ENCODE measurements at places on chromosomes 11 and 22.

- DNase-seq = no peak
These were observed 404 bp upstream of the RELT start for GRCh38 chr11:73375830-73376159.

DNA sequence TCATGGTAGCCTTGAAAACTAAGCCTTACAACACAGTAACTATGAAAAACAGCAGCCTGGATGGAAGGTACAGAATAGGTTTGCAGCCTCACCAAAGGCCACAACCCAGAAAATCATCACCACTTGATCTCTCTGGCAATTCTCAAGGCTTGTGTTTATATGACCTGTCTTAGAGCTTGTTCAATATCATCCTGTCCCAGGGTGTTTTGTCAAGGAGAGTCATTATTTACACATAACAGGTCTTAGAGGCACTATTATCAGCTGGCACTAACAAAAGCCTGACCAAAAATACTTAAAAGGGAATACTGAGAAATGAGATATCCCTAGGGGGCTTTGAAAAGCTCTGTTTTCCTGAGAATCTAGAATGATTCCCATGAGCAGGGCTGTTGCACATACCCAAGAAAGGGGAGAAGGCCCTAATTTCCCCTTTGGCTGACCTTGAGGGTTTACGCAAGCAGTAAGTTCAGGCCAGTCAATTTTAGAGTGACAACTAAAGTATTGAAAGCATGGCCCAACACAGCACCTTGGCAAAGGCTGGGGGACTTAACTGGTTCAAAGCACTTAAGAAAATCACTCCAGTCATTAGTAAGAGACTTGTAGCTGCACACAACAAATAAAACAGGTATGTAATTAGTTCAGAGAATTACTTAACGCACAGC, 7.9 kb downstream of the SC5D start:
- DNase-seq = no peak

GRCh38 chr22:48799227-48799970, 1028.3 kb downstream of the BRD1 start:
- no peak for DNase-seq

DNA sequence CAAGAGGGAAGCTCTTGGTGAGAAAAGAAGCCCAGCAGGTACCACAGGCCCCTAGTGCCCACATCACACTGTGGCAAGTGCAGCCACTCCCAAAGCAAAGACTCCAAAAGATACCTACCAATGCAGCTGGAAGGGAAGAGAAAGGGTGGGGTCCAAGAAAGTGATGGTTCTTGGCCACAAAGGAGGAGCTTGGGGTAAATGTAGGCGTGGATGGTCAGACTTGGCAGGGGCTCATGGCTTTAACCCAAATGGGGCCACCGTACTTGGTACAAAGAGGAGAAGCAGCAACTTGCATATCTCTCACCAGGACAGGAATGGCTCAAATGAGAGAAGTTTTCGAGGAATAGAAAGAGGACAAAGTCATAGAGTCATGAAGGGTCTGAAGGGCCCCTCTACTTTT, 4.8 kb downstream of the MAP3K11 start:
- DNase-seq = no peak

- DNase-seq = no peak
These were observed 98.8 kb upstream of the CD82 start for GRCh38 chr11:44466531-44467205.

DNA sequence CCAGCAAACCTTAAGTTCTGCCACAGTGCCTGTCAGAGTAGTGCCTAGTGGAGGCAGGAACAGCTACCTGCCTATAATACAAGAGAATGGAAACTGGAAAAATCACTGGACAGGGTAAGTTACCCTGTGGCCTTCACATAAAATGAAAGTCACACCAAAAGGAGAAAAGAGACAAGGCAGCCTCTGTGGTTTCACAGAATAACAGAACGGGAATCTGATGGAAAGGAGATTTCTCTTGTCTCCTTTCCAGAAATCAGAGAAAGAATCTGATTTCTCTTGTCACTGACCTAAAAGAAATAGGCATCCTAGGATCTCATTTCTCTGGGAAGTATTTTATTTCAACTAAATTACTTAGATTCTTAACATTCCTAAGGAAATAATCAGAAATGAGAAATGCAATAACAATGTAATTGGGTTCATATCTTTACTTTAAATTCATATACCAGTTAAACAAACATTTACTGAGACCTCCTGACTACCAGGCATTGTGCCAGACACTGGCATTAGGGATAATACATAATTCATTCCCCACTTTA, 41.6 kb downstream of the PRCP start:
- no peak for DNase-seq

DNA sequence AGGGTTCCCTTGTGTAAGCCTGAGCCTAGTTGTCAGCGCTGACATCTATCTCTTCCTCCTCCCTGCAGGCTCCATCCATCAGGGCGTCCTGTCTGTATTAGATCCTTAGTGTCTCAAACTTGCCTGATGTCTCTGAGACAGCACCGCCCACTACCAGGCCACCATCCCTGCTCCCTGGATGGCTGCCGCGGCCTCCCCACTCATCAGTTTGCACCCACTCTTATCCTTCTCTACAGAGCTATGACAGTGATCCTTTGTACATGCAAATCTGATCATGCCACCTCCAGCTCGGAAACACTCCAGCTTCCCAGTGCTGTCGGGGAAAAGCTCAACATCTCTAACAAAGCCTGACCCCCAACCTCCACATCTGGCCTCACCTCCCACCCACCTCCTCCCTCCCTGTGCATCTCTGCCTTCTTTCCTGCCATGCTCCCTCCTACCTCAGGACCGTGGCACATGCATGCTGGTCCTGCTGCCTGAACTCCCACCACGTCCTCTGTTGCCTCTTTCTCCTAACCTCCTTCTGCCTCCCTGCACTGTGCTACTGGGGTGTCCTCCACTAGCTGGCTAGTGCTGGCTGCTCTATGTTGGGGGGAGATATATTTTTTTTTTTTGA, 61.6 kb upstream of the EIF3D start:
- DNase-seq = no peak

DNA sequence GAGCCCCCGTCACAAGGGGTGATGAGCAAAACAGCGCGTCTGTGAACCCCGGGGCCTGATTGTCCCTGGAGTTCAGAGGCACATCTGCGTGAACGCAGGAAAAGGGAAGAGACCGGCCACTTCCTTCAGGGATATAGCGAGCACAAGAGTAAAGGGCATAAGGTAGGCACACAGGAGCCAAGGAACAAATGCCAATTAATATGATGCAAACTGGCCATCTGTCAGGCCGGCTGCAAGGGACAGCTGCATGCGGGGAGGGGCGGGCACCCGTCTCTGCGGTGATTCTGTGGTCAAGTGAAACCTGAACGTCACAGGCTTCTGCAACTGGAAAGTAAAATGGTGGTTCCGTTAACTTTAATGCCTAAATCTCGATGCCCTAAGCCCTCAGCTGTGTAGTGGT, 64.7 kb downstream of the TRIM29 start:
- no peak for DNase-seq

GRCh38 chr22:39249086-39249704, 4.4 kb upstream of the PDGFB start:
- no peak for DNase-seq

GRCh38 chr11:47383071-47383470, 4.7 kb upstream of the SPI1 start:
- DNase-seq = no peak

DNA sequence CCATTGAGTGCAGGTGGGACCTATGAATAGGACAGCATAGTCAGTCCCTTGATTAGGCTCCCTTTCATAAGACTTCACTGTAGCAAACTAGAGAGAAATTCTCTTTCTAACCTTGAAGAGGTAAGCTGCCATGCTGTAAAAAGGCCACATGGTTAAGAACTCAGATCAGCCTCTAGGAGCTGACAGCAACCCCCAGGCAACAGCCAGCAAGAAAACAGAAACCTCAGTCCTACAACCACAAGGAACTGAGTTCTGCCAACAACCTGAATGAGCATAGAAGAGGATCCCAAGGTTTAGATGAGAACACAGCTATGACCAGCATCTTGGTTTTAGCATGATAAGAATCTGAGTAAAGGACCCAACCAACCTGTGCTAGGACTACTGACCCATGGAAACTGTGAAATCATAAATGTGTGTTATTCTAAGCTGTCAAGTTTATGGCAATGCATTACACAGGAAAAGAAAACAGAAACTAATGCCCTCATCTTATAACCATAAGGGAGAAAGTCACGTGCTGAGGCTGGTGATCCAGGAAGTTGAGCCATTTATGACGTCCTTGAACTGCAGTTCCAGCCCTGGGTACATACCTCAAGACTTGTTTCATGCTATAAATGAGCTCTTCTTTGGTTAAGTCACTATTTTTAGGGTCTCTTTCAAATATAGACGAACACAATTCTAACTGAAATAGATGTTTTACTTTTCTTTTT, 43.3 kb downstream of the RAB38 start:
- DNase-seq = no peak

DNA sequence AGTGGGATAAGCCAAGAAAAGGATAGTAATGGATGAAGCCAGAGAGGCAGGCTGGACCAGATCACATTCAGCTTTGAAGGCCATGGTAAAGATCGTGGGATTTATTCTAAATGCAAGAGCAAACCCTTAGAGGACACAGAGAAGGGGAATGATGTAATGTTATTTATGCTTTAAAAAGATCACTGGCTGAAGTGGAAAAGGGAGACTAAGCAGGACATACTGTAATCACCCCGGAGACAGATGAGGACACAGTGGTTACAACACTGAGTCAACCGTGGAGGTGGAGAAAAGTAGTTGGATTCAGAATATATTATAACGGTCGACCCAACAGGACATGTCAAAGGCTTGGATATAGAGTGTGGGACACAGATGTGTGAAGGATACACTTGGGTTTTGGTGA, 38.5 kb downstream of the CDON start:
- no peak for DNase-seq

DNA sequence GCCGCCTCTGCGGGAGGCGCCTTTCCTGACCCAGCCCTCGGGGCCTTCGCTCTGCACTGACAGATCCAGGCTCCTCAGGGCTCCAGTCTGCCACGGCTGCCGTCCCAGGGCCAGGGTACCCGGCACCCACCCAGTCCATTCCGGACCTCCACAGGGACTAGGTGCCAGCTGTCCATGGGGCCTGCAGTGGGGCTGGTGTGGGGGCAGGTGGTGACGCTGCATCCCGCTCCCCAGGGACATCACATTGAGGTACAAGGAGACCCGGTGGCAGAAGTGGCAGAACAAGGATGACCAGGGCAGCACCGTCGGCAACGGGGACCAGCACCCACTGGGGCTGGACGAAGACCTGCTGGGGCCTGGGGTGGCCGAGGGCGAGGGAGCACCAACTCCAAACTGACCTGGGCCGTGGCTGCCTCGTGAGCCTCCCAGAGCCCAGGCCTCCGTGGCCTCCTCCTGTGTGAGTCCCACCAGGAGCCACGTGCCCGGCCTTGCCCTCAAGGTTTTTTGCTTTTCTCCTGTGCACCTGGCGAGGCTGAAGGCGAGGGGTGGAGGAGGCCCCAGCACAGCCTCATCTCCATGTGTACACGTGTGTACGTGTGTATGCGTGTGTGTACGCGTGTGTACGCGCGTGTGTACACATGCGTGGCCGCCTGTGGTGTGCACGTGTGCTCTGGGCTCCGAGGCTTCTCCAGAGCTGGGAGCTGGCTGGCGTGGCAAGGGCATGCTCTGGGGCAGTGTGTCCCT, 16.7 kb downstream of the RNH1 start:
- no peak for DNase-seq

GRCh38 chr22:42910221-42910942, 53.3 kb upstream of the ARFGAP3 start:
- DNase-seq = no peak

- DNase-seq = no peak
These were observed 374.4 kb downstream of the NTM start for GRCh38 chr11:131744847-131745246.

- no peak for DNase-seq
These were observed 36.5 kb downstream of the SYTL2 start for GRCh38 chr11:85774256-85775101.

DNA sequence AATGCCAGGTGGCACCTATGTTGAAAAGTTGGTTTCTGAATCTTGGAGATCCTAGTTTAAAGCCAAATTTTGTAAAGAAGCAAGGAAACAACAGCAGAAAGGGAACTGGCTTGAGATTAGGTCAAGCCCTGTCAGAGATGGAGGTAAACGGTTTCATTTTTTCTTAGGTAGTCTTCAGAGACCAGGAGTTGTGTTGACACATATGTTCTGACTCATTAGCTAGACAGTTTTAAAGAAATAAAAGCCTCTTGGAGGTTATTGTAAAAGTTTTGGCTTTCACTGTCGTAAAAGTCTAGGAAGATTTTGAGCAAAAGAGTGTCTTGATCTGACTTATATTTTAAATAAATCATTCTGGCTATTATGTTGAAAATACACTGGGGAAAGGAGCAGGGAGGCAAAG, 151.5 kb upstream of the CTSC start:
- DNase-seq = no peak

GRCh38 chr22:36461665-36462649, 19.5 kb downstream of the TXN2 start:
- DNase-seq = no peak

GRCh38 chr11:78046486-78046854, 17.2 kb upstream of the THRSP start:
- DNase-seq = no peak

GRCh38 chr11:45332276-45332934, 46.3 kb upstream of the SYT13 start:
- peak; percentile 22 for DNase-seq

DNA sequence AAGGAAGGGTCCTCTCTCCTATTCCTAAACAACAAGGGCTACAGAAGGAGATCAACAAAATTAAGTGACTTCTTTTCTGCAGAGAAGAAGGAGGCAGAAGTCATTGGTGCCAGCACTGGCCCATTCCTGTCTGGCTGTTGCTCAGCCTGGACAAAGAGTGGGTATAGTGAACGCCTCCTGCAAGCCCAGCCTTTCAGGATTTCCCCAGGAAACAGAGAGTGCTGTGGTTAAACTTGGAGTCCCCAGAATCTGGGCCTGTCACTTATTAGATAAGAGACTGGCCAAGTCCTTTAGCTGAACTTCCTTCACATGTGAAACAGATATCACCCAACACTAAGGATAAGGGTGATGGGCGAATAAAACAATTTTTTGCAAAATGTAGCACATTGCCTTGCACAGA, 10.9 kb downstream of the TST start:
- no peak for DNase-seq

- no peak for DNase-seq
These were observed 69.7 kb upstream of the CDON start for GRCh38 chr11:126132319-126132718.

GRCh38 chr22:39958949-39959639, 1.1 kb upstream of the TMA7B start:
- no peak for DNase-seq

DNA sequence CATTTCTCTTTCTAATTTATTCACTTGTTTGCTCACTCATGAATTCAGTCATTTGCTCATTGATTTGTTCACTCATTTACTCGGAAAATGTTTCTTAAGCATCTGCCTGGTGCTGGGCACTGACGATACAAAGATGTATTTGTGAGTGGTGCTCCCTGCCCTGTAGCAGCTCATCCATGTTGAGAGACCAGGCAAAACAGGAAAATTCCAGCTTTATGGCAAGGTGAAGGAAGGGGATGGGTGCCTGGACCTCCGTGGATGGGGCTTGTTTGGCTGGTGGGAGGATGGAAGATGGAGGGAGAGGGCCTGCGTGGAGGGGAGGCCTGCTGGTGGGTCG, 53.1 kb downstream of the TBC1D22A start:
- DNase-seq = no peak

- DNase-seq = no peak
These were observed 73.6 kb upstream of the SUSD2 start for GRCh38 chr22:24107661-24108060.

All from central memory CD4-positive, alpha-beta T cell (primary cell).